ENCODE measurements at places on chromosomes 2 and 18.

- no peak for DNase-seq
Measured at GRCh38 chr2:71250935-71251334, 24.0 kb upstream of the PAIP2B start.

DNA sequence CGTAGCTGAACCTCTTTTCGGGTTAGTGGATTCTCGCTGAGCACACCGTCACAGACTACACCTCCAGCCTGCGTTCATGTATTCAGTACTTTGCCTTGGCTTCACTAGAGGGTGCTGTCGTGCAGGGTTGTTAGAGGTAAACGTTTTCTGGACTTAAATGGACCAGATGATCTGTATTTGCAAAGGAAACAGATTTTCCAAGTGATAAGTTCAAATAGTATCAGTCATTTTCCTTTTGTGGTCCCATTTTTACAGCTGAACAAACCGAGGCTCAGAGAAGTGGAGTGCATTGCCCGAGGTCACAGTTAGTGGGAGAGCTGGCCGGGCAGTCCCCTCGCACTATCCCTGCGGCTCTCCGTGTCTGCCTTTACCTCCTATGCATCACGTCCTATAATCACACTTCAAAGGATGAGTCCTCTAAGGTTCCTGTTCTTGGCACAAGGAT, 125.9 kb downstream of the MAP4K4 start:
- DNase-seq = peak; percentile 80

DNA sequence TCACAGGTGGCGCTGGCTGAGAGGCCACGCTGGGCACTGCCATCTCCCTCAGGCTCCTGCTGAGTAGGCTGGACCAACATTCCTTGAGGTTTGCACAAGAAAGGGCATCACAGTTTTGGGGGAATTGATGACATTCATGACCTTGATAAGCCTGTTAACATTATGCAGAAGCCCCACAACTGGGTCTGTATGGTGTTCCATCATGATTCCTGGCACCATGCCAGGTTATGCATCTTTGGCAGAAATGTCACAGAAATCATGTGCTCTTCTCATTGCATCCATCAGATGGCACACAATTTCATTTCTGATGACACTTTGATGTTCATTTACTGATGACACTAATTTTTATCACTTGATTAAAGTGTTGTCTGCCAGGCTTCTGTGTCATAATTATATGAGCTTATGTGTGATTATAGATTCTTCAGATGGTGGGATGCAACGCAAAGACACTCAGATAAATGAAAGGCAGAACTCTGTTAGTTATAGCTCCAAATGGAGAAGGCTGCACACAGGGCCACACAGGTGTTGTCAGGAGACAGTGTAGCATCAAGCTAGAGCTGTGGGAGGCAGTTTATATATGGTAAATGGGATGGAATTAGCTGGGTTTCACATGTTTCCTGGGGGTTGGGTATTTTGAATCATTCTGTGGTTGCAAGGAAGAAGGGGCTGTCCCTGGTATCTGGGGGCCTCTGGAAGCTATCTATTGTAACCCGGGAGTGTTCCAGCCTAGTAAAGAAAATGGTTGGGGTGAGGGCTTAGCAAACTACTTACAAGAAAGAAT, 191.3 kb downstream of the SLC39A10 start:
- DNase-seq = peak; percentile 6

DNA sequence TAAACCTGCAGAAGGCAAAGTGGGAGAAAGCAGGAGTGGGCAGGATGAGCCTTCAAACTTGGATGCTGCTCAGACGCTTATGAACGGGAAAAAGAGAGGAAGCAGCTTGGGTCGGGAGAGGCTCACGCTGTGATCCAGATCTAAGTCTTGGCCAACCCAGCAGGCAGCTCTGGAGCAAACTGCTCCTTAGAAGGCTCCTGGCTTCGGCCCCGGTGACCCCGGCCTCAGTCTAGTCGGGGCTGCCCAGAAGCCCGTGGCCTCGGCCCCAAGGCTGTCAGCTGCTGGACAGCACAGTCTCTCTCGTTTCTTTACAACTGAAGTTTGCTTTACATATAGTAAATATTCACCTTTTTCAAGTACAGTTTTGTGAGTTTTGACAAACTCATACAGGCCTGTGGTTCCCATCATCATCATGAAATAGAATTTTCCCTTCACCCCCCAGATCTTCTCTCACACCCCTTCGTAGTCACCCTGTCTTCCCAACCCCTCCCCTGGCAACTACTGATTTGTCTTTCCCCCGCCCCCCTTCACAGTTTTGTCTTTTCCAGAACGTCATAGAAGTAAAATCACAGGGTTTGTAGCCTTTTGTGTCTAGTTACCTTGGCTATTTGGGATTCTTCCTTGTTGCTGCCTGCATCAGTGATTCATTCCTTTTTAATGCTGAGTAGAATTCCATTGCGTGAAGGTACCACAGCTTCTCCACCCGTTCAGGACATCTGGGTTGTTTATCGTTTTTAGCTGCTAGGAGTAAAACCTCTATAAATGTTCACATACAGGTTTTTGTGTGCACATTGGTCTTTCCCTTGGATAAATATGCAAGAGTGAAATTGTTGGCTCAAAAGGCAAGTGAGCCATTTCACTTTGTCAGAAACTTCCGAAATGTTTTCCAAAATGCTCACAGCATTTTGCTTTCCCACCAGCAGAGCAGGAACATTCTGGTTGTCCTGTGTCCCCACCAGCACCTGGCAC, 35.1 kb downstream of the MYO7B start:
- no peak for DNase-seq

DNA sequence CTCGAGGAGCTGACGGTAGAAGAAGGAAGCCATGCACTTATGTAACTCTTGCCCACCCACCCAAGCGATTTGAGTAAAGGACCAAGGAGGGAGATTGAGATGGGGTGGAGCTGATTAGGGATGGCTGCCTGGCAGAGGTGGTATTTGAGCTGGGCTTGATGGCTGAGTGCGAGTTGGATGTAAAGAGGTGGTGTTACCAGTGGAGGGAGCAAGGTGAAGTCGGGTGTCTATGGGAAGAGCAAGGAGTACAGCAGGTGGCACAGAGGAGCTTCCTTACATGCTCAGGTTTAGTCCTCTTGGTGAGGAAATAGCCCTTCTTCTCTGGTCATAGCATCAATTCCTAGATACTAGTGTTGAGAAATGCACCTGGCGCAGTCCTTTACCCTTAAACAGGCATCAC, 294.2 kb upstream of the SKOR2 start:
- DNase-seq = no peak

DNA sequence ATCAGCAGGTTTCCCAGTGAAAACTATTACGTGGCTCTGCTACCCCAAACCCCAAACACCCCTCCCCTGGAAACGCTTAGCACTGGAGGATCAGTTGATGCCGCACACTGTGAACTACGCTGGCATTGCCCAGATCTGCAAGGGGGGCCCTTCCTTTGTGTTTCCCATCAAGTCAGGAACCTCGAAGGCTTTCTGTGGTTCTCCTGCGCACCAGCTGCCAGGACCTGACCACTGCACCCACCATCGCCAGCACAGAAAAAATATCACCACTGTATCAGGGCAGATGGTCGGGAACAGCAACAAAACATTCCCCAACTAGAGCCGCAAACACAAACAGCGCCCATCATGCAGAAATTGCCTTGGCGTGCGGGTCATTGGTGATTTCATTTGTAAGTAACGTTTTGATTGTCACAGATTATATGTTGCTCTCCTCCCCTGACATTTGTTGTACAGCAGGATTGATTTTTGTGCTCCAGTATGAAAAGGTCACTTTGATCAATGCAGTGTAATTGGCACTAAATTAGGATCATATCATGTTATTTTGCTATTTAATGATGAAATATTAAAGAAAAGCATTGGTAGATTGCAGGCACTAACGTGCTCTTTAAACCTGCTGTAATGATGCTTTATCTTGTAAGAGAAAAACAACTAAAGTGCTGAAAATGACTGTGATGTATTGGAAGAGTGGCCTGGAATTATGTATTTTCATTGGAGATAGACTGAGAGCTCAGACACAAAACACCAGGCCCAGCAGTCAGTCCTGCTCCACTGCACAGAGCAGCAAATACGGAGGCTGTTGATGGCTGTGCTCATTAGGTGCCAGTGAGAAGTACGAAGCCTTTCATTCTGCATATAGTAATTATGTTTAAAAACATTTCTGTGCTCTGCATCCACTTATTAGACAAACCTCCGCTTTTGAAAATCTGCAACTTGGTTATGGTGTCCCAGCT, 833.2 kb upstream of the SALL3 start:
- DNase-seq = no peak

DNA sequence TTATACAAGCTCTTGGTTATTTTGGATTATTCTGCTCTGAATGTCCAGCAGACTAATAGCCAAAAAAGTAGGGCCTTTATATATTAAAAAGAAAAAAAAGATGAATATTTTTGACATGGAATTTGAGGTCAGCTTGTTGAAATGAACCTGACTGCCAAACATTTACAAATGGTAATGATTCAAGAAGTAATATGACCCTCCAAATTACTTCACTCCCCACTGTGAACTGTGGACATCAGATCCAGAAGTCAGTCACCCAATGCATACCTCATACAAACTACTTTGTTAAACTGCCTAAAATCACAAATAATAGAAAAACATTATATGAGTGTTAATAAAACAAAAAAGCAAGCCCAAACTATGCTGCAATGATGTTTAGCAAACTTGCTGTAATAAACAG, 10.0 kb downstream of the EPG5 start:
- DNase-seq = no peak

DNA sequence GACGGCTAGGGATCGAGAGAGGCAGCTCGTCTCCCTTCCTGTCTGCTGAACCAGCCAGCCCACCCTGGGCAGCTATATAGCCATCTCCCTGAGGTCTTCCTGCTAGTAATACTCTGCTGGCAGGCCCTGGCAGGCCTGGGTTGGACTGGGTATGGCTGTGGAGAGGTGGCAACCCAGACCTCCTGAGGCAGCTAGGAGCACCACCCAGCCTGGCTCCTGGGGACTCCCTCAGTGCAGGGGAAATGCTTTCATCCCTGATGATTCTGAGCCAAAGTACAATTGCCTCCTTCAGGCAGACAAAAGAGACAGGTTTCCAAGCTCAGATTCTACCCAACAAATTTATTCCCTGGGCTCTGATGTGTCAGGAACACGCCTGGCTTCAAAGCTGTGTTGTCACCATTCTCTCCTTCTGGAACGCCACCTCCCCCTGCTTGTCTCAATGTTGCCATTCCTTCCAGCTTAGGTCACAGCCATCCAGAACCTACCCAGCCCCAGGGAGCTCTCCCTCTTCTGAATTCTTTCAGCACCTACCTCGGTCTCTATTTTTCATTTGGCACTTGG, 4.7 kb upstream of the DNAJB2 start:
- no peak for DNase-seq

DNA sequence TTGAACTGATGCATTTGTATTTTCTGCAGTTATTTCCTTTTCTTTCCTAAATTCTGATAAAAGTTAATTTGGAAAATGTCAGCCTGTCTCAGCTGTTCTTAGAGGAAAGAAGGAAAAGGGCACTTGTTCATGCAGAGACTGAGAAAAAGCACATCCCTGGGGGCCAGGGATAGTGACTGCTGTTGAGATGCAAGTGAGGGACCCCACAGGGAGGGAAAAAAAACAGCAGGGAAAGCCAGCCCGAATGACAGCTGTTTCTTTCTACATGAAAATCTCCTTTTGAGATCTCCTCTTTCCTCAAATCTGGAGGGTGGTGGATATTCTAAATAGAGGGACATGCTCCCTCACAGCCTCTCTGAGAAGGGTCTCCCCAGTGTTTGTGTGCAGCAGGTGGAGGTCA, 14.0 kb upstream of the MTA3 start:
- DNase-seq = no peak
